ENCODE measurements at places on chromosomes 16 and 17. TPM values are rescaled to one million over a fixed set of nuclear protein-coding genes. Genes with fewer than 3 reads are reported as not detected.

Gene HS3ST4
- total RNA-seq = not detected

DNA sequence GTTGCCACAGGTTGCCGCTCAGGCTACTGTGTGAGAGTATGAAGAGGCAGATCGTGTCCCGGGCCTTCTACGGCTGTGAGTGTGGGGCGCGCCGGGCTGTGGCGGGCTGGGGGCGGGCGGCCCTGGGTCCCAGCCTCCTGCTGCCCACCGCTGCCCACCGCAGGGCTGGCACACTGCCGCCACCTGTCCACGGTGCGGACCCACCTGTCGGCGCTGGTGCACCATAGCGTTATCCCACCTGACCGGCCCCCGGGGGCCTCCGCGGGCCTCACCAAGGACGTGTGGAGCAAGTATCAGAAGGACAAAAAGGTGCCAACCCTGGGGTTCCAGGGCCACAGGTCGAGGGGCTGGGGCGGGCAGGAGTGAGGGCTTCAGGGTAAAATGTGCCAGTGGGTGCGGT lies 28.7 kb downstream of the MNT start:
- DNase-seq = no peak

DNA sequence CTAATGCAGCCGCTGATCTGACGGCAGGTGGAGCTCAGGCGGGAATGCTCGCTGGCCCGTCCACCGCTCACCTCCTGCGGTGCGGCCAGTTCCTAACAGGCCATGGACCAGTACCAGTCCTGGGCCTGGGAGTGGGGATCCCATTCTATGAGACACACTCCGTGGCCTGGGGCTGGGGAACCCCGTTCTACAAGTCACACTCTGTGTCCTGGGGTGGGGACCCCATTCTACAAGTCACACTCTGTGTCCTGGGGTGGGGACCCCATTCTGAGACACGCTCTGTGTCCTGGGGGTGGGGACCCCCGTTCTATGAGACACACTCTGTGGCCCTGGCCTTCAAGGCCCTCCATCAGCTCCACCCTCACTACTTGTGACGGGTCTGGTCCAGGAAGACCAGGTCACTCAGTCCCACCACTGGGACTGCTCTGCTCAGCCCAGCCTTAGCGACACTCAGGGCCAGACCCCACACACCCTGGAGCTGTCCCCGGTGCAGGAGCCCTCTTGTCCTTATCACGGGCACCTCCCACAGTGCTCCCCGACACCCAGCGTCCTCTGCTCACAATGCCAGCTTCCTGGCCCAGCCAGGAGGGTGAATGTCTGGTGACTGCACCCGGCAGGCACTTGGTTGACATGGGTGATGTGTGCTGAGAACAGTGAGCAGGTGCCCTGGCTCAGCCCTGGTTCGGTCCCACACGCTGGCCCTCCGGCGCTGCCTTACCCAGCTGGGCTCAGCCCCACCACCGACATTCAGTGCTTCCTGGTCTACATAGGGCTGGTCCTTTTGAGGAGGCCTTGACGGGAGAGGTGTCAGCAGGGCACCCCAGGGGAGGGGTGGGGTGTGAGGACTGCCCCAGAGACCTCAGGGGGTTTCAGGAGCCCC lies 89.1 kb downstream of the TBC1D16 start:
- no peak for DNase-seq

DNA sequence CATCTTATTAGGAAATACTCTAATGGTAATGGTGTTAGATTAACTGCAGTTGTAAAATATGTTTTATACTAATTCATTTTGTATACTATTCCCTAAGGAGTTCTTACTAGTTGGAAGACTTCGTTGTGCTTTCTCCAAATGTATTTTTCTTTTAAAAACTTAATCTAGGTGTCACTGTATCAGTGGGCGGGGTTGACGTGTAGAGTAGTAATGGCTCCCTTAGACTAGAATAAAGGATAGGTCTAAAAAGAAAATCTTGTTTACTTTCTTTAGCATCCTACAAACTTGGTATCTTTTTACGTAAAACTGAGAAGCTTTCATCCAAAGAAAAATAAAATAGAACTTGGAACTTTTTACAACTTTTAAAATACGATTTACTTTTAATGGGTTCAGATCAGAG lies 55.0 kb upstream of the MRC2 start:
- DNase-seq = no peak

GRCh38 chr17:69874175-69874670 lies 200.8 kb upstream of the KCNJ16 start:
- DNase-seq = no peak

DNA sequence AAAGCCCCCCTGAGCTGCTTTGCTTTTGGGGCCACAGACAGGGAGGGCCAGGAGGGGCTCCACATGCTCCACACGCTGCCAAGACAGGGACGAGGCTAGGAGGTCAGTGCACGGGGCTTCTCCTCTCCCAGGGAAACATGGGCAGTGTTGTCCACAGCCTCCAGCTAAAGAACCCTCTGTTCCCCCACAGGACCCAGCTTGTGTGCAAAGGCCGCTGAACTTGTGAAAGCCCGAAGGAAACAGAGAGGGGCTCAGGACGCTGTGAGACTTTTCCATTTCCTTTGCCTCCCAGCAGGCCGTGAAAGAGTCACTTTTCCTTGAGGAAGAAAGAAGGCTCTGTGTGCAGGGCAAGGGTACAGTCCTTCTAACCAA lies 9.7 kb downstream of the CDRT4 start:
- DNase-seq = no peak

Data from ureter (tissue), 1 donor.